ENCODE measurements at places on chromosomes 12 and 14. TPM values are rescaled to one million over a fixed set of nuclear protein-coding genes. Genes with fewer than 3 reads are reported as not detected.

HOXC11 gene
- not detected for total RNA-seq

NRIP2 gene
- not detected for total RNA-seq

GDF3 gene
- not detected for total RNA-seq

FAM181A gene
- total RNA-seq = 0.99 TPM

TEX22 gene
- total RNA-seq = not detected

IKBIP gene
- 29.9 TPM for total RNA-seq

CLEC2A gene
- not detected for total RNA-seq

AQP5 gene
- 1.2 TPM for total RNA-seq

NUAK1 gene
- 8.0 TPM for total RNA-seq

LTBP2 gene
- total RNA-seq = 28.1 TPM

EXOC3L4 gene
- not detected for total RNA-seq

DENR gene
- 38.8 TPM for total RNA-seq

FAIM2 gene
- not detected for total RNA-seq

CMTM5 gene
- not detected for total RNA-seq

SLC39A9 gene
- 77.8 TPM for total RNA-seq

GPR84 gene
- not detected for total RNA-seq

COCH gene
- total RNA-seq = 1.0 TPM

IFI27L1 gene
- 13.4 TPM for total RNA-seq

PLA2G1B gene
- total RNA-seq = not detected
